ENCODE measurements at places on chromosomes 2 and 18.
A peak's percentile ranks its signal among the peaks of the same experiment; 100 is the strongest.

- no peak for DNase-seq
Observed at GRCh38 chr2:202152104-202152715, 79.2 kb downstream of the KIAA2012 start.

GRCh38 chr18:28176948-28177827, at the start of gene CDH2:
CDH2 (minus strand) TSS chr18:28177130; CDS start chr18:28177022, 108 bp downstream.
- peak; percentile 95 for DNase-seq

GRCh38 chr2:72851333-72851732, 25.5 kb upstream of the EXOC6B start:
- no peak for DNase-seq

DNA sequence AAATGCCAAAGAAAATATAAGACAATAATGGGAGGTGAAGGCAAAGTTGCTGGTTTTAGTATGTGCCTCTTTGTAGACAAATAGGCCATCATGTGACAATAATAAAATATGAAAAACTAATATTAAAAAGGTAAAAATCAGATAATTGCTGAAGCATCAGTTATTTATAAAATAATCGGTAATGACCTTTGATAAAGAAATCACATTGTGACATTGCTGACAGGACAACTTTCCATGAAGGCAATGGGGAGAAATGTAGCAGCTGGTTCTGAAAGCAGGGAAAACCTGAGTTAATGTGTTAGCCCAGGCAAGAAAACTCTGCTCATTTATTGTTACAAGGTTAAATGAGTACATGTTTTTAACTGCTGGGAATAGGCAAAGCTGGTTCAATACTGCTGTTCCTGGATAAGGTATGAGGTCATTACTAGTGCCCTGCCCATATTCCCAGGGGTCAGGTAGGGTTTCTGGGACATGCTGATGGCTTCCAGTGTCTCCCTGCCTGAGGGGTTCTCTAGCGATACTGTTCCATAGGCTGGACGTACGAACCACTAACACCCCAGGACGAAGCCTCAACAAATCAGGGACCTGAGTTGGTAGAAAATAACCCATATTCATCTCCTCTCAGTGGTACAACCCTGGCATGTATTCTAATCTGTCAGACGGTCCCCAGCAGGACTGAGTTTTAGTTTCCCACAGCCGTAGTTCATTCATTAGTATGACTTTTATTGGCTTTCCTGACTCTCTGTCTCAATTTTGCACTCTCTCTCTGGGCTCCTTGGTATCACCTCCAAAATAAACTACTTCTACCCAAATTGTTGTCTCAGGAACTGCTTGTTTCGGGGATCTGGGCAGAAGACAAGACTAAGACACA, 355.9 kb downstream of the TXNL1 start:
- no peak for DNase-seq

DNA sequence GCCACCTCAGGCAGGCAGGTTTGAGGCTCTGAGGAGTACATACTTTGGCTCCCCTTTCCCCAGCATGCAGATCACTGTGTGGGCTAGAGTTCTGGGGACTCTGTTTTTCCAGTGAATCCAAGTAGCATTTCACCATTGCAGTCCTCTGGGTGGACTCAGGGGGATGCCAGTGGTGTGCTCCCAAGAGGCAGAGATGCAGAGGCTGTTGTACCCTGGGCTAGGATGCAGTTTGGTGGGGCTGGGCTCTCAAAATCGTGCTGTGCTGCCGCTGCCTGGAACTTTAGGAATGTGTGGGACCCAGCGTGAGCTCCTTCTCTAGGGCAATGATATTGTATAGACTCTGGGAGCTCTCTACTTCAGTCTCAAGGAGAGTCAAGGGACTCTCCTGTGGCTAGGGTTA, 104.9 kb downstream of the MYO3B start:
- no peak for DNase-seq

GRCh38 chr2:203002054-203002821, 12.4 kb upstream of the NBEAL1 start:
- no peak for DNase-seq

DNA sequence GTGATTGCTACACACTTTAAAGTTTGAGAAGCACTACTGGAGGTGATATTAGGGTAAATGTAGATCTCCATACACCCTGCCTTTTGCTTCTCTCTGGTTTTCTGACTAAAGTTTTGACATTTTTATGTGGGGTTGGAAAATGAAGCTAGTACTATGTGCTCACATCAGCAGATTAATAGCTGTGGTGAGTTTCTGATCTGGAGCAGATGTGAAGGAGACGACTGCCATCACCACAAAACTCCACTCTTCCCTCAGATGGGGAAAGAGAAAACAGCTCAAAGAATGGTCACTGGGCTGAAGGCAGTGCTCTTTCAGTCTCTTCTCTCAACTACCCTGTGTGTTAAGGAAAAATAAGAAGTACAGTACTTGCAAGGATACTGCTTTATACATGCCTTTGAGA, 37.2 kb downstream of the PLEKHA3 start:
- no peak for DNase-seq

DNA sequence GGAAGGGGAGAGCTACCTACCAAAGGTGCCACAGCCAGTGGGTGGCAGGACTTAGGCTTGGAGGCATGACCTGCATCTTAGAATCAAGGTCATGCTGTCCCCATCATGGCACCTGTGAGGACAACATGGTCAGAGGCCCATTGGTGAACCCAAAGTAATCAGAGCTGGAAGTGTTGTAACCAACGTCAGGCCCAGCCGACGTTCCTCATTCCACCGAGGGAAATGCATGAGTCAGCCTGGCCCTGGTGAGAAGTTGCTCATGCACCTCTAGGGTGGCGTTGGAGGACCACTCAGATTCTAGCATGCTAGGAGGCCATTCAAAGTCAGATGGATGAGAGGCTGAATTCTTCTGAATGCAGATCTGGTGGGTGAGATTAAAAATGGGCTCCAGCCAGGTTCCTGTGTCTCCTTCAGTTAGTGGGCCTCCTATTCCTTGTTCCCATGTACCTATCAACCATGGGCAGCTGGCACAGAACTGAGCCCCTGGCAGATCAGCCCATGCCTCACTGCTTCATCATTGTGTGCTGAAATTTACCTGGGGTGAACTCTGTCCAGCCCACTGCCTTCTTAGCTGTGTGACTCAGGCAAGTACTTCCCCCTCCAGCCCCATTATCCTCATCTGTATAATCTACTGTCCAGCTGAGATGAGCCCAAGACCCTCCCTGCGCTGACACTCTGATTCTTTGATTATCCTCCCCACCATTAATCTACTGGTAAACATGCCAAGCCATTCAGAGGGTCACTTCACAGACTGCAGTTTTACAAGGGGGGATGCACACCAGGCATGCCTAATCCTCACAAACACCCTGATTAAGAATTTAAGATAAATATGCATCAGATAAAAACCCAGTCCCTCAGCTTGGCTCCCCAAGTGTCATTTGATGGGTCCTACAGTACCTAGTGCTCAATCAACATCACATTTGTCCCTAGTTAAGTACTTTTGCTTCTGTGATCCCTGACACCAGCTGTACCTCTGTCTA, 14.0 kb downstream of the SLC14A2 start:
- DNase-seq: peak; percentile 24

DNA sequence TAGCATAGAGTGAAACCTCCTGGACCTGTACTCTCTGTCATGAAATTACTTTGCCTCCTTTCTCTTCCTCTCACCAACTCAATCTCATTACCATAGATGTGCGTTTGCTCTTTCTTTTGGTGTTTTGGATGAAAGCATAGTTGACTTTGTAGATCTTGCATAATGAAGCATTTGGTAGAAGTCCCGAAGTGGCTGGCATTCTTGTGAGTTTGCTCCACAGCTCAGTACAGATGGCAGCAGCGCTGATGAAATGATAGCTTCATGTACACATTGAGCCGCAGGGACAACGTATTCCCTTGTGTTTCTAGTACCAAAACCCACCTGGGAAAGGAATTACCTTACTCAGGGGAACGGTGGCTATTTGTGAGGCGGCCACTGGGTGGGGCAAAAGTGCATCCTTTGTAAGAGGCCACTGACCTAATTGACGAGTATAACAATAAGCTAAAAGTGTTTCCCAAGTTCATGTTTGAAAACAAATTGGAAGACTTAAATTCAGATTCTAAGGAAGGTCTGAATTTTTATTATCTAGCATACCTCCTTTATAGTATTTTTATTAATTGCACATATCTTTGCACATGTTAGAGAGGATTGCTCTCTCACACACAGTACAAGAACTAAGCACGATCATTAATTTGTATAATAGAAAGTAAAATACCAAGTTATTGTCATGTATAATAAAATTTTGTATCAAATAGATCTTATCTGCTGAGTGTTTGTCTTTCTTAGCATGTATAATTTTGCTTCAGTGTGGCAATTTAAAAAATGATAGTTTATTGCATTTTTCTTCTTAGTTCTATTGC, 25.4 kb upstream of the CDH7 start:
- DNase-seq: peak; percentile 67

- no peak for DNase-seq
Observed at GRCh38 chr2:71974846-71975245, 172.8 kb downstream of the CYP26B1 start.

DNA sequence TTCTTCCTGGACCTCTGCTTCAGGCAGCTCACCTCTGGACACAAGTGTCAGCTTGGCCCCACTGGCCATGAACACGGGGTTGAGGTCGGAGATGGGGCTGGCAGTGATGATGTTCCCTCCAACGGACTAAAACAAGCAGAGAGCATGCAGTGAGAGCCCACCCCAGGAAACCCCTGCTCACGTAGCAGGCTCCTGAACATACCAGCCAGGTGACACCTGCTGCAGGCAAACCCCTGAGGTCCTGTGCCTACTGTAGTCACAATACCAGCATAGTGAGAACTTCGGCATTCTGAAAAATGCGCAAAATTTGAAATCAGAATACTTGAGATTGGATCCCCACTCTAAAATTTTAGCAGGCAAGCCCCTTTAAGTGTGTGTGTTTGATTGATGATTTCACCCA, 32.9 kb downstream of the XDH start:
- DNase-seq: no peak

DNA sequence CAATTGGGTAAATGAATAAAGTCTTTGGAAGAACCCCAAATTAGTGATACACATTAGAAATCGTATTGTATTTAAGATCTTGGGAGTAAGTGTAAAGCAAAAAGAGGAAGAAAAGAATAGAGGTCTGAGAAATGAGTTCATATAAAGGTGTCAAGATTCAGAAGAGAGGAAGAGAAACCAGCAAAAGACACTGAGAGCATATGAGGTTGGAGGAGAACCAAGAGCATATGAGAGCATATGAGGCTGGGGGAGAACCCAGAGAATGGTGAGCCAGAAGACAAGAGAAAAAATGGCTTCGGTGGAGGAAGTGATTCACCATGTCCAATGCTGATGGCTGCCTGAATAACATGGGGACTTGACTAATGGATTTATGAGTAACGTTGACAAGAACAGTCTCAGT, 620.1 kb upstream of the GCFC2 start:
- DNase-seq: no peak

GRCh38 chr2:22991844-22992243, 393.1 kb upstream of the KLHL29 start:
- DNase-seq: peak; percentile 28

Data from NCI-H82 (cell line).